ENCODE measurements at places on chromosomes 1 and 21.

GRCh38 chr1:76659171-76659940 is 207.9 kb upstream of the ST6GALNAC5 start:
- no peak for DNase-seq

DNA sequence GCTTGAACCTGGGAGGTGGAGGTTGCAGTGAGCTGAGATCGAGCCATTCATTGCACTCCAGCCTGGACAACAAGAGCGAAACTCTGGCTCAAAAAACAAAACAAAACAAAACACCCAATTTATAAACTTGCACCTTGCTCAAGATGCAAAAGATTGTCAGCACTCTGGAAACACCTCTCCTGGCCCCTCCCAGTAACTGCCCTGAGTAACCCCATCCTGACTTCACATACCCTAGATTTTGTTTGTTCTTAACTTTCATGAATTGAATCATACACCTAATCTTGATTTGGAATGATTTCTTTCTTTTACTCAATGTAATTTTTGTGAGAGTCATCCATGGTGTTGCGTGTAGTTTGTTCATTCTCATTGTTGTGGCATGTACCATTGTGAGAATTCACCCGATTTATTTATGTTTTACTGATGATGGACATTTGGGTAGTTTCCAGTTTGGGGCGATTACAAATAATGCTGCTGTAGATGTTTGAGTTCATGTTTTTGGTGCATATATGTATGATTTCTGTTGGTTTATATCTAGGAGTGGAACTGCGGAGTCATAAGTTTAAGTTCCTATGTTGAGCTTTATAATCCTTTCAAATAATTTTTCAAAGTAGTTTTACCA is 10.4 kb downstream of the NECAP2 start:
- no peak for DNase-seq

DNA sequence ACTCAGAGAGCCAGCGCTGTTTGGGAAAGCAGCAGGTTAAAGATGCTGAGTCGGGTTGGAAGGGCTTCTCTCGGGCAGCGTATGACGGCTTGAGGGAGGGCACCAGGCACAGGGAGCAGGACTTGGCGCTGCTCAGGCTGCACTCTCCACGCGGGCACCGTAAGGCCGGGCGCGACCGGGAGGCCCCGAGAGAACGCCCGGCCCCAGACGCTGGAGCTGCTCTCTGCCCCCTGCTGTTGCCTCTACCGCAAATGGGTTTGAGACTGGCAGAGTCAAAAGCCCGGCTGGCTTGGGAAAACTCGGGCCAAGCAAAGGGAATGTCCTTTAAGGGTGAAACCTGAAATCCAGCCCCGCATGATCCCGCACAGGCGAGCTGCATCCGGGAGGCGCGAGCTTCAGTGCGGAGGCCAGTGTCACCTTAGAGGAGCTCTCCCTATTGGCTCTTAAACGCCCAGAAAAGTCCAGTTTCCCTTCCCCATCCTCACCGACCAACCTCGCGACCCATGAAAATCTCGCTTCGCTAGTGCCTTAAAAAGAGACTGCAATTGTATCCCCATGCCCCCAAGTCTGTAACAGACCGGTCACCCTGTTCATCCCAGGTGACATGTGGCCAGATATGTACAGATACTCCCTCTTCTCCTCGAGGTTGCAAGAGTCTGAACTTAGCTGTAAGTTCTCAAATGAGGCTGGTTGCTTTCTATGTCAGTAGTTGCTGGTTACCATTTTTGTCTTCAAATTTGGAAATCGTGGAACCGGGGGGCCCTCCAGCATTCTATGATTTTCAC is 1.1 kb downstream of the PRRX1 start:
- peak; percentile 46 for DNase-seq

- DNase-seq: no peak
Observed at GRCh38 chr1:16924216-16924918, 2.6 kb downstream of the CROCC start.

DNA sequence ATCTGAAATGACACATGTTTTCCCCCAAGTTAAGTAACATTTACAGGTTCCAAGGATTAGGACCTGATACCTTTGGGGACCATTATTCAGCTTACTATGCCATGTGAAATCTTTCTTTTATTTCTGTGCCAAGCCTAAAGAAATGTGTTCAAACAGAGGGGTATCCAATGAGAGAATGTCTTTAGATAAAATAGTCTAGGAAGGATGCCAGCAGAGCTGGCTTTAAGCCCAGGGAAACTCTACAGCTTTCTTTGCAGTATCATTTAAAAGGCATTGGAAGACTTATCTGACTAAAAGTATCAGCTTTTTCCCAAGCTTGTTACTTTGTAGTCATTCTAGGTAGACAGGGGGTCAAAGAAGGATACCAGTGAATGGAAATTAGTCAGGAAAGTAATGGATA is 860.4 kb downstream of the PLA2G4A start:
- DNase-seq: no peak

DNA sequence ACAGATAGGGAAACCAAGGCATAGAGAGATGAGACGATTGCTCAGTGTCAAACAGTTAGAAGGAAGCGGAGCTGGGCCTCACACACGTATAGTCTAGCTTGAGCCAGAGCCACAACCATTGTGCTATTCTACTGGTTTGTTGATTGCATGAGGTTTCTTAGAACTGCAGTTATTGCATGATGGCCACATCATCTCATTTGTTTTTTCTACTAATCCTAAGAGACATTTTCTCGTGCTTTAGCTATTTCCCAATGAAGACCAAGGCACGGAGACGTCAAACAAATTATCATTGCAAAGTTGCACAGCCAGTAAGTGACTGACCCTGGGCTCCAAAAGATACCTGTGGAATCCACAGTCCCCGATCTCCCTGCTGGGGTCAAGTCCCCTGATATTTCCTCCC is 25.1 kb upstream of the ZNF362 start:
- no peak for DNase-seq

GRCh38 chr1:80218112-80218511 is 1211.6 kb upstream of the ADGRL4 start:
- peak; percentile 13 for DNase-seq

GRCh38 chr1:48608882-48609281 is 136.9 kb upstream of the SPATA6 start:
- no peak for DNase-seq

DNA sequence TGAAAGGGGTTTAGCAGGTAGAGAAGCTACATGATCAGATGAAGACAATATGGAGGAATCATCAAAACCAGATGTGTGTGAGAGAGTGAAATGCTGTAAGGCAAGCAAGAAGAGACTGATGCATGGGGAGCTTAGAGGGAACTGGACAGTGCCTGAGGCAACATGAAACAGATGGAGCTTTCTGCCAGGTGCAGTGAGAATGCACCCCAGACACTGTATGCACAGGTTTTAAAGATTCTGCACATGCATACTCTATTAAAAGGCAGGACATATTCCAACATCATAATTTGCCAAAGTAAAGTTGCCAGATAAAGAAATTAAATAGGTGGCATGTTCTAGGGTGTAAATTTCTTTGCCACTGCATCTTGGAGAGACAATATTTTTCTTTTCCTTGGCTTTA is 200.1 kb downstream of the AMY1C start:
- no peak for DNase-seq

DNA sequence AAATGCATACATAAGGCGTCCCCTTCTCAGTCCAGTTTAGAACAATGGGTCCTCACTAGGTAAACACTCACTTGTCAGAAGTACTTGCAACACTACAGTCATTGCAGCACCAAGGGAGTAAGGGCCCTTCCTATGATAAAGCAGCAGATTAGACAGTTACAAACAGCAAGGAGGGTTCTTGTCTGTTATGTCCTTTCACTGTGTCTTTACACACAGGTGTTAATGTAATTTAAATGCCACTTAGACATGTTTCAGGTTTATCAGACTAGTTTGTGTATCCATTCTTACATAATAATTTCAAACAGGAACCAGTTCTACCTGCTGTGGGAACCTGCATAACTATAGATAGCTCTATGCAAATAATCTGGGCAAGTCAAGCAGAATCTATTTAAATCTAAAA is 105.6 kb upstream of the USH2A start:
- no peak for DNase-seq

GRCh38 chr1:213985209-213986019 is 2.4 kb upstream of the PROX1 start:
- peak; percentile 68 for DNase-seq

DNA sequence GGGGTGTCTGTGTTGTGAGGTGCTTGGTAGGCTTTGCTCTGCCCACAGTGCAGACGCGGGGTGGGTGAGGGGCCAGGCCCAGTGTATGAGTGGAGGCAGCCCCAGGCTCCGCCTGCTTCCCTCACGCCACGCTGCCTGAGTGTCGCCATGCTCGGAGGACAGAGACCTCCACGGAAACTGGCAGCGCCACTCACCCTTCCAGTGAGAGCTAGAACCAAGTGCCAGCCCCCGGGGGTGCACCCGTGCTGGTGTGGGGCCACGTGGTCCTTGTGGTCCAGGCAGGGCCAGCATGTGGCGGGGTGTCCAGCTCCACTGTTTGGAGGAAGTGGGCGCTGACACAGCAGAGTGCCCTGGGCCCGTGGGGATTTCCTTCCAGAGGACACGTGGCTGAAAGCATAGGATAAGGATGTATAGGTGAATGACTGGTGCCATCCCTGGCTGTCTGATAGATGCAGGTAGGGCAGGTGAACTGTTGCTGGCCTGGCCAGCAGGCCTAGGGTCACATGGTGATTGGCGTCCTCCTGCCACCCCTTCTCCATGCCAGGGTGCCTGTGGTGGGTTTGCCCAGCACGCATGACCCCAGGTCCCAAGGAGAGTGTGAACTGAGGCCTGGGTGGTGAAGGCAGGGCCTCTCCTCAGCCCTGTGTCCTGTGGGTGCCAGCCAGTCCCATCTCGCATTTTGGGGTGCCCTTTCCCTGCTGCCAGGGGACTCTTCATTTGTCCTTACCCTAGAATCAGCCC is 3.8 kb downstream of the LRRC3 start:
- no peak for DNase-seq

- DNase-seq: peak; percentile 8
Observed at GRCh38 chr1:56461158-56462127, 117.9 kb downstream of the PLPP3 start.

DNA sequence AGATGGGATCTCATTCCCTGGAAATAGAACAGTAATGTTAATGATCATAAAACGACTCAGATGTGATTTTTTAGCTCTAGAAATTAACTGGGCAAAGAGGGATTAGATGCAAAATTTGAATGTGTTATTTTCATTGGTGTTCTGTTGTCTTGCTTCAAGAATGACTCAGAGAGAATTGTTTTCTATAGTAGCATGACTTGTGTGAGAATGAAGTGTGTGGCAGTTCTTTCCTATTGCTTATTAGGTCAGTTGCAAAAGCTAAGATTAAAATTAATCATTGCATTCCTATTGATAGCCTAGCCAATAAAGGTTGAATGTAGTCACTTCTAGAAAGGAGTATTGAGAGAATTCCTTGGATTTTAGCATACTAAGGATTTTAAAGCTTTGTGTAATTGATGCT is 22.9 kb downstream of the SPEN start:
- DNase-seq: no peak

- DNase-seq: no peak
Observed at GRCh38 chr1:21239221-21239620, 51.0 kb downstream of the ECE1 start.

- no peak for DNase-seq
Observed at GRCh38 chr1:20507248-20507563, 745 bp downstream of the MUL1 start.

DNA sequence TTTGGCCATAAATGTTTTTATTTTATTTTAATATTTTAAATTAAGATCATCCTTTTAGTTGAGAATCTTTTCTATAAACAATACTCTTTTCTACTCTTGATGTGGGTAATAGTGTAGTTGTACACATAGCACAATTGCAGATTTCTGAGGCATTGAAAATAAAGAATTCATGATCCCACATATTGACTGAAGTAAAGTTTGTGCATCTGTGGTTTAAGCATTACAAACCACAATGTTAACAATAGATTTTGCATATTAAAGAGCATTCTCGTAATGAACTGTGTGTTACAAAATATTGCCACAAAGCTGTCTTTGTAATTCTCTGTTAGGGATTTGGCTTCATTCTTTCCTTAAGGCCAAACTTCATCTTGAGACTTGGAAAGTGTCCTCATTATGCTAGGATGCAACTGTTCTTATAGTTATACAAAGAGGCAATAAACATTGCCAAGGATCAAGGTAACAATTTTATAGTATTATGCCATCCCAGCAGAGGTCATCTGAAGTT is 256.8 kb downstream of the OLFM3 start:
- no peak for DNase-seq

- DNase-seq: no peak
Observed at GRCh38 chr1:73593804-73594203, 604.2 kb downstream of the LRRIQ3 start.

- no peak for DNase-seq
Observed at GRCh38 chr1:152159144-152159543, at the start of gene RPTN. Gene RPTN (minus strand): TSS chr1:152159228. CDS start chr1:152157889, 1,339 bp downstream.

DNA sequence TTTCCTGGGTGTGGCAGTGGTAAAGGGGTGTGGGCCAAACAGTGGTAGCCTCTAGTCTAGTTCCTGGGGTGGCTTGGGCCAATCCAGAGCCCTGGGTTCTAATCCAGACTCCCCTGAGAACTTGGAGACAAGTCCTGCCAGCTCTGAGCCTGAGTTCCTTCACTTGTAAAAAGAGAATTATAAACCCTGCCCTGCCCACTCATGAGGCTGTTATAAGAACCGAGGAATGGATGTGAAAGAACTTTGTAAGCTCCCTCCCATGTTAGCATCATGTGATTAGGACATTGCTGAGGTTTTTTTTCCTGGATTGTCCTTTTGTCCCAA is 131.0 kb downstream of the RRAGC start:
- DNase-seq: no peak

DNA sequence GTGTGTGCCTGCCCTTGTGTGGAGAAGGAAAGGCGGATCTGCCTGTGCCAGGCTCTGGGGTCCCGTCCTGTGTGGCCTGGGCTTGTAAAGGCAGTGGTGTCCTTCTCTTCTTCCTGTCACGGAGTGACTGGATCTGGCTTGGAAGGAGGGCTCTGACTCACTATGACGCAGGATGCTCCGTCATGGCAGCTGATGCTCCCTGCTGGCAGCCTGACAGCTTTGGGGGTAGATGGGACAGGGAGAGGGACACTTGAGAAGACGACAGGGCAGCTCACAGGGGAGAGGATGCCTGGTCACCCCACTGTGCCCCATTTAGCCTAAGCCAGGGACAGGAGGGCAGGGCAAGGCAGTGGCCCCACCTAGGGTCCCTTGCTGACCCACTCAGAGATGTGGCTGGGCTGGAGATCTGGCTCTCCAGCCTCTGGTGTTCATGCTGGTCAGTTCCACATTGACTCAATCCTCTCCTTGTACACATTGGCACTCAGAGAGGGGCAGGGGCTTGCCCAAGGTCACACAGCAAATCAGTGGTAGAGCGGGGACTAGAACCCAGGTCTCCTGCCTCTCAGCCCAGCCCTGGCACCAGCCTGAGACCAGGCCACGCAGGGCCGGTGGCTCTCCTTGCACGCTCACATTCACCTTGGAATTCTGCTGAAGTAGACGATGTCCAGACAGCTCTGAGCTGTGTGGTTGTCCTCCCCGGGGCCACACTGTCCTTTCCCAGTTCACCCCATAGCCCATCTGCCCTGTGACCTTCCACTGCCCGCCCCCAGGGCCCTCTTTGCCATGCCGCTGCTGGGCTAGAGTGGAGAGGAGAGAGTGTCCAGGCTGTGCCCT is 2.8 kb upstream of the FAM131C start:
- no peak for DNase-seq

- no peak for DNase-seq
Observed at GRCh38 chr1:8495928-8496401, 178.1 kb downstream of the SLC45A1 start.

Measured in nephron progenitor cell (in vitro differentiated cells).